Pancreas (tissue), 10 donors: ENCODE measurements at places on chromosomes 16 and 17. TPM values are rescaled to one million over a fixed set of nuclear protein-coding genes. Genes with fewer than 3 reads are reported as not detected.

Gene SLC47A1
- total RNA-seq = not detected

DNA sequence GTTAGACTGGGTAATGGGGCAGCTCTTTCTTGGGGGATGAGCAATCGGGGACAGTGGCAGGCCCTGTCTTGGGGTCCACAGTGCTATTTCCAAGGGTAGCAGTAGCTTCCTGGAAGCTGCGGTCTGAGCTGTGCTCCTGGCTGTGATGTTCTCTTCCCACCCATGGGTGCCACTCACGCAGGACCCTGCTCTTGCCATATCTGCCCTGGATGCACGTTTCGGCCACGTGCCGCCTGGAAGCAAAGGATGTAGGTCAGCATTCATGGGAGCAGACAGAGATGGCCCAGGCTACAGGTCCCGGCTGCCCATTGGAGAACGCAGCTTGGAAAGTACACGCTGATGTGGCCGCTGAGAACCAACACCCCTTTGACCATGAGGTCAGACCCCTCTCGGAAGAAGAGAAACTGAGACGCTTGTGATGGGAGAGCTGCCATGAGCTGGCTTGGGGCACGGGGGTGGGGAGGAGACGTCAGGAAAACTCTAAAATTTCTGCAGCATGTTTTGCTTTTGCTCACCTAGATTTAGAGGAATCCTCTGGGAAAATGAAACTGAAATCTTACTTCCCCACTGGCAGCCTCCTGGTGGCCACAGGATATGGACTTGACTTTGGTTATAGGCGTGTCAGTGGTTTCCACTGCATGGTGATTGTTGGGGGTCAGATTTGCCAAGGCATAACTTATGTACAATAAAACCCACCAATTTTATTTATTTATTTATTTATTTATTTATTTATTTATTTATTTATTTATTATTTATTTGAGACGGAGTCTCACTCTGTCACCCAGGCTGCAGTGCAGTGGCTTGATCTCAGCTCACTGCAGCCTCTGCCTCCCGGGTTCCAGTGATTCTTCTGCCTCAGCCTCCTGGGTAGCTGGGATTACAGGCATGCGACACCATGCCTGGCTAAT, 36.2 kb upstream of the IRF8 start:
- H3K36me3 ChIP-seq = no peaks in the 10 kb centered on the region
- H3K27ac ChIP-seq = no peak overlapping the region
- H3K4me1 ChIP-seq = no peaks in the 10 kb centered on the region
- DNase-seq = no peak
- no peak overlapping the region for H3K4me3 ChIP-seq

Gene CLEC19A
- not detected for total RNA-seq

Gene TMEM204
- total RNA-seq = 4.5 TPM

GRCh38 chr17:5769593-5770354, 185.5 kb upstream of the NLRP1 start:
- H3K27ac ChIP-seq = no peak overlapping the region
- no peaks in the 10 kb centered on the region for H3K36me3 ChIP-seq
- no peaks in the 10 kb centered on the region for H3K27me3 ChIP-seq

DNA sequence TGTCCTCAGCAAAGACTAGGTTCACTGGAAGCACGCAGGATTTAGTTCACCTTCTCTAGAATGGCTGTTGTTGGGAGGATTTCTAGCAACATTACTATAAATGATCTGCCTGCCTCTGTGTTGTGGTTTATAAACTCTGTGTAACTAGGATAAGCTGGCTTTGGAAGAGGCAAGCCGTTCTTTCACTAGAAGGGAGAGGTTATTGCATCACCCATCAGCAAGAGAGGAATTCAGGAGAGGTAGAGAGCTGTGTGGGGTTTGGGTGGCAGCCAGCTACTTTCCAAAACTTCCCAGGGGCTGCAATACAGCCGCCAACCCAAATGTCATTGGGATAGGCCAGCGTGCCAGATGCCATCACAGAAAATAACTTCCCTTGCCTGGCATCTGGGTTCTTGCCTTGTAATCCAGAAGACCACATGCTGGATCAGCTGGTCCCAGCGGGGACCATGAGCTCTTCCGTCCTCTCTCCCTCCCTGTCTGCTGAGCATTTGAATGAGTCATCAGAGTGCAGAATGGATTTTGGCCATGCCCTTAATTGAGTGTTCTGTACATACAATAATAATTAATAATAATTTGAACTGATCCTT, 95.7 kb upstream of the RBFOX1 start:
- no peaks in the 10 kb centered on the region for H3K36me3 ChIP-seq
- H3K4me3 ChIP-seq = no peak overlapping the region
- H3K27ac ChIP-seq = no peak overlapping the region
- no peaks in the 10 kb centered on the region for H3K4me1 ChIP-seq
